ENCODE measurements at places on chromosomes 1 and 21. TPM values are rescaled to one million over a fixed set of nuclear protein-coding genes. Genes with fewer than 3 reads are reported as not detected.

Gene RPTN
- not detected for total RNA-seq

DNA sequence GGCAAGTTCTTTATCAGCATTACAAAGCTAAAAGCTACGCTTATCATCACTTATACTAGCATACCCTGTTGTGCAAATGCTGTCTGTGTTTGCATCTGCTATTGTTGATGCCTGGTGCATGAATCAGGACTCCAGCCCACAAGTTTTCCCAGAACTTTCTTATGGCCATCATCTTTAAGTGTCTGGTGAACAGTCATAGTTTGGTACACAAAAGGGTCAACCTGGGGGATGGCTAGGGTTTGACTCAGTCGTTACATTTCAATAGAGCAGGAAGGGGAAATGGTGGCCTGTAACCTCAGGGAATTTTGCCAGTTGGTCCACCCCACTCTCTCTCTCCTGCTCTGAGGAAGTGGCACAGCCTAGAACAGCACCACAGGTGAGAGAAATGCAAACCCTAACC is 35.4 kb downstream of the SELL start:
- DNase-seq: no peak
- H3K4me1 ChIP-seq: peaks cover 47% of the 10 kb centered on the region
- H3K27me3 ChIP-seq: no peaks in the 10 kb centered on the region
- no peak overlapping the region for H3K4me3 ChIP-seq
- peak overlapping the region; percentile 69 for H3K27ac ChIP-seq
- H3K36me3 ChIP-seq: peaks cover 6% of the 10 kb centered on the region

GRCh38 chr21:44461464-44462001 is 6.2 kb downstream of the LRRC3 start:
- no peak overlapping the region for H3K4me3 ChIP-seq
- H3K4me1 ChIP-seq: no peaks in the 10 kb centered on the region
- H3K27me3 ChIP-seq: no peaks in the 10 kb centered on the region
- no peaks in the 10 kb centered on the region for H3K36me3 ChIP-seq
- no peak overlapping the region for H3K27ac ChIP-seq

- no peak for DNase-seq
- H3K4me3 ChIP-seq: no peak overlapping the region
- no peak overlapping the region for H3K27ac ChIP-seq
- H3K4me1 ChIP-seq: no peaks in the 10 kb centered on the region
- H3K27me3 ChIP-seq: peaks cover 3% of the 10 kb centered on the region
- no peaks in the 10 kb centered on the region for H3K36me3 ChIP-seq
Observed at GRCh38 chr1:221059506-221059905, 180.3 kb downstream of the HLX start.
